Activated CD8-positive, alpha-beta memory T cell treated with anti-CD3 and anti-CD28 coated beads, Interleukin-2, amount 10 ng/mL, durations not matched to agents 7 days and 5 days (primary cell): ENCODE measurements at places on chromosomes 16 and 17.
A peak's percentile ranks its signal among the peaks of the same experiment; 100 is the strongest.

- no peak for DNase-seq
Observed at GRCh38 chr16:53609536-53609935, 94.1 kb downstream of the RPGRIP1L start.

- DNase-seq: no peak
Observed at GRCh38 chr17:10063730-10064241, 134.6 kb downstream of the GAS7 start.

DNA sequence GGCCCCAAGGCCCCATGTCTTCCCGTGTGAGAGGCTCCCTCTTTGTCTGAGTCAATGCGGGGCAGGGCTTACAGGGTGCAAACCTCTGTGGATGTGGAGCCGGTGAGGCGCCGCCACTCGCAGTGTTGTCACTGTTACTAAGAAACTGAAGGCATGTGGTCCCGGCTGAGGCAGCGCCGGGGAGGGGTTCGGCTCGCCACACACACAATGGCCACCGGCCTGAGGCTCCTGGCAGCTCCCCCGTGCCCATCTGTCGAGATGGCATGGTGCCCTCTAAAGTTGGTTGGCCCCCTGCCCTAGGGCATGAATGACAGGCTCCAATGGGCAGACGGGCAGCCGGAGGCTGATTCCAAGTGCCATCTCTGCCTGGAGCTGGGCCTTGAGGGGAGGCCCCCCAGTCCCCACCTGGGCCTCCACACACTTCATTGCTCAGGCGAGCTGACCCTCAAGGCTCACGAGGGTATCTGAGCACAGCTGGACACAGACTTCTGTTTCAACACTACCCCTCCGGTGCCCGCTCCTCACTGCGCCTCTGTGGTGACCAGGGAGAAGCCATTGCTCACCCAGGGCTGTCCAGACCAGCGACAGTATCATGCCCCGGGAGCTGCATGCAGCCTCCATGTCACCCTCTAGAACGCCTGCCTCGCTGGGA, 137.2 kb downstream of the C16orf78 start:
- DNase-seq: no peak

GRCh38 chr17:72296456-72296855, 175.6 kb downstream of the SOX9 start:
- no peak for DNase-seq

GRCh38 chr16:1980030-1980769, 1.1 kb downstream of the NOXO1 start:
- no peak for DNase-seq

DNA sequence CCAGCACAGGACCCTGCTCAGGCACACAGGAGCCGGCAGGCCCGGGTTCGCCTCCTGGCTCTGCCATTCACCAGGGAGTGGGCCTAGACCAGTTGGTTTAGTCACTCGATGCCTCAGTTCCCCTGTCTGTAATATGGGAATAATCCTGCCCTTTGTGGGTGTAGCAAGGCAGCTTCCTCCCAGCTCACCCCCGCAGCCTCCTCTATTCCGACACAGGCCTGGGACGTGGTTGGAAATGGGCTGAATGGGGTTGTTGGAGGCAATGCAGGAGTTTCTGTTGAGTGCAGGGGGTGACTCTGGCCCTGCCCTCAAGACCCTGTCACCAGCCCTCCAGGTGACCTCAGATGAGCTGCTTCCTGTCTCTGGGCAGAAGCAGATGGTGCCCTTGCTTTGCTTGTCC, 19.8 kb downstream of the SLC5A10 start:
- no peak for DNase-seq

DNA sequence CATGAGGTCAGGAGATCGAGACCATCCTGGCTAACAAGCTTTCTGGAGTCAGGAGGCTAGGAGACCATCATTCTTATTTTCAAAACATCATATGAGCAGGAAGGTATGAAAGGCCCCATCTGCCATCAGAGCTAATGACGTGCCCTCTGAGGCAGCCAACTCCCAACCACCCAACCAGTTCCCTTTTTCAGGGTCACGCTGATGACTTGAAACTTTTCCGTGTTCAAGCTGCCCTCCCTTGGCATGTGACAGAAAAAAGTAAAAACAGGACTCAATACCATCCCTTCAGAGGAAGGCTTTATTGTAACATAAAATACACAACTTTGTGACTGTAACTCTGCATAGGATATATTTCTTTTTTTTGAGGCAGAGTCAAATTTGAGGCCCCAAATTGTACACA, 4.6 kb upstream of the GHDC start:
- no peak for DNase-seq

DNA sequence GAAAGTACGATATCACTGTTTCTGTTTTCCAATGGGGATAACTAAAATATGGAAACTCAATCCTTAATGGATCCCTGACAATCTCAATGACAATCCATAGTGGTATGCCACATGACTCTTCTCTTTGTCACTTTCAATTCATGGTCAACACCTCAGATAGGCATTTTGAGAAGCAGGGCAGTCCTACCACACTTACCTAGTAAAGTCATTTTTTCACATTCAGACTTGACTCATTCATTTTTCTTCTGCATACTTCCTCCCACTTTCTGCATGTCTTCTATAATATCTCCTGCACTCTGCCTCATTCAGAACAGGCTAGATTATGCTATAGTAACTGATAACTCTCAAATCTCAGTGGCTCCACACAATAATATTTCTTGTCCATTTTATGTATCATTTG, 117.5 kb downstream of the FTO start:
- no peak for DNase-seq

GRCh38 chr17:2210726-2211125, 92.9 kb downstream of the SMG6 start:
- DNase-seq: no peak

- no peak for DNase-seq
Observed at GRCh38 chr17:79995696-79996095, 40.0 kb downstream of the TBC1D16 start.

DNA sequence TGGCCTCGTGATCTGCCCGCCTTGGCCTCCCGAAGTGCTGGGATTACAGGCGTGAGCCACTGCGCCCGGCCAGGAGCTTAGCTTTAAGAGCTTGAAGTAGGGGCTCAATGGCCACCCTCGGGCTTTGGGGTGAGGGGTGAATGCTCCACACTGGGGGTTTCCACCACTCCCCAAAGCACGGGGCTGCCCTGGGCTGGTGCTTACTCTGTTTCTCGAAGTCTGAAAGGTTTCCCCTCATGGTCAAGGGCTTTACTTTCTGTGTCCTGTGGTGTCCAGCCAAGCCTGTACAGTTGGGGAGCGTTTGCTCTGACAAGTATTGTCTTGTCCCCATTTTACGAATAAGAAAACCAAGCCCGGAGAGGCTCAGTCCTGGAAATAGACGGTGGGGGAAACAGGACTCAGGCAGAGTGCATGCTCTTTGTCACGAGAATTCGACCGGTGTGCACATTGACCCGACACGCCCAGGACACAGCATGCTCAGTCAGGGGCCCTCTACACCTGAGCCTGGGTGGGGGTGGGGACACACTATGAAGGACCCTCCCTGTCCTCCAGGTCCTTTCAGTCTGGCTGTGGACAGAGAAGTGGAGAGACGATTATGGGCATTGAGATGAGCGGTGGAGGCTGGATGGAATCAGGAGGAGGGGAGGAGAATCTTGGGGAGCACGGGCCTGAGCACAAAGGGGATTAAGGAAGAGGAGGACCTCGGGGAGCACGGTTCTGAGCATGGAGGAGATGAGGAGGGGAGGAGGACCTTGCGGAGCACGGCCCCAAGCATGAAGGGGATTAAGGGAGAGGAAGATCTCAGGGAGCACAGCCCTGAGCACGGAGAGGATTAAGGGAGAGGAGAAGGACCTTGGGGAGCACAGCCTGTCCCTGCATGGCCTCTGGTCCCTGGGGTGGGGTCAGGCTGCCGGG, 7.5 kb downstream of the CD7 start:
- DNase-seq: no peak

DNA sequence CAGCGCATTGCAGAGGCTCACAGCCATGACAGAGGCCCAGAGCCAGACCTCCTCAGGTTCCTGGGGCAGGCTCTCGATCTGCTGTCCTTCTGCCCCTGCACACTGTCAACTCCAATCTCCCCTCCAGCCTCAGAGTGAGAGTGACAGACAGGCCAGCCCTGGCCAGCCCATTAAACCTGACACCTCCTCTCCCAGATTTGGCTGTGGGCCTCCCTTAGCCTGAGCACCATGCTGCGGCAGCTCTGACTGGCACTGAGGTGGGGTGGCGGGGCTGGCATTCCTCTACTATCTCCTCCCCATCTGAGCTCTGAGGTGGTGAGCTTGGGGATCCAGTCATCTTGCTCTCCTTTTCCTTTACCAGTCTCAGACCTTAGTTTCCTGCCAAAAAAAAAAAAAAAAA, 15.5 kb upstream of the C1QL1 start:
- DNase-seq: no peak

DNA sequence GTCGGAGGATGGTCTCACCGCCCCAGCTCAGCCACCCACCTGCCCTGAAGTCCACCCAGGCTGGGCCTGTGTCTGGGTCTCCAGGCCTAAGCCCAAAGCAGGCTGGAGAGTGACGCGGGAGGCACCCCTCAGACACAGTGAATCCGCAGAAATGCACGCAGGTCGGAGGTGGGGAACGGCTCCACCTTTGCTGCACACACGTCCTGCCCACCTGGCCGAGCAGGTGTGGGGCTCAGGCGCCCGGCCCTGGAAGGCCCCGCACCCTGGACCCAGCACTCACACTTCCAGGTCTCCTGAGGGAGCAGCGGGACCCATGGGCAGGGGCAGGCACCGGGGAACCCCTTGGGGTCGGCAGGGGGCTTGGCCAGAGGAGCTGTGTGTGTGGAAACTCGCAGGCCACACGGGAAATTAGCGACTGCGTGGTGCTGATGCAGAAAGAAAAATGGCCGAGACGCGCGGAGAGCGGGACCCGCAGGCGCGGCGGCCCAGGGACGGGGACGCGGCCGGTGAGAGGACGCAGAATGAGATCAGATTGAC, 10.7 kb downstream of the CYBC1 start:
- DNase-seq: no peak

DNA sequence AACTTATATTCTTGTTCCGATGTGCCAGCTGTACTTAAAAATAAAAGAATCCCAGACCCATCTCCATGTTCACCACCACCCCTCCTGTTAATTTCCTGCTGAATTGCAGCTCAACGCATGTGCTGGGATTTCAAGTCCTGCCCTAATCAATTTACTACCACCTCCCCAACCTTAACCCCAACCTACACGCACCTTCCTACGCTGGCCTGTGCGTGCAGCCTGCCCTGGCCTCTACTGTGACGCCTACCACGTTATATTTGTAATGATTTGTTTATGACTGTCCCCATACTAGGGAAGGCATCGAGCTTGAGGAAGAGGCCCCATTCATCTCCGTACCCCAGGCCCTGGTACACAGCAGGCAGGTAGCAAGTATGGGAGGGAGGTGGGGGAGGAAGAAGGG, 251.1 kb downstream of the MRTFB start:
- no peak for DNase-seq

GRCh38 chr16:28984091-28984490, 761 bp upstream of the LAT start:
- DNase-seq: no peak

GRCh38 chr16:84503751-84504395, 586 bp downstream of the MEAK7 start:
- no peak for DNase-seq

- no peak for DNase-seq
Observed at GRCh38 chr17:16977932-16978331, 6.0 kb upstream of the TNFRSF13B start.

DNA sequence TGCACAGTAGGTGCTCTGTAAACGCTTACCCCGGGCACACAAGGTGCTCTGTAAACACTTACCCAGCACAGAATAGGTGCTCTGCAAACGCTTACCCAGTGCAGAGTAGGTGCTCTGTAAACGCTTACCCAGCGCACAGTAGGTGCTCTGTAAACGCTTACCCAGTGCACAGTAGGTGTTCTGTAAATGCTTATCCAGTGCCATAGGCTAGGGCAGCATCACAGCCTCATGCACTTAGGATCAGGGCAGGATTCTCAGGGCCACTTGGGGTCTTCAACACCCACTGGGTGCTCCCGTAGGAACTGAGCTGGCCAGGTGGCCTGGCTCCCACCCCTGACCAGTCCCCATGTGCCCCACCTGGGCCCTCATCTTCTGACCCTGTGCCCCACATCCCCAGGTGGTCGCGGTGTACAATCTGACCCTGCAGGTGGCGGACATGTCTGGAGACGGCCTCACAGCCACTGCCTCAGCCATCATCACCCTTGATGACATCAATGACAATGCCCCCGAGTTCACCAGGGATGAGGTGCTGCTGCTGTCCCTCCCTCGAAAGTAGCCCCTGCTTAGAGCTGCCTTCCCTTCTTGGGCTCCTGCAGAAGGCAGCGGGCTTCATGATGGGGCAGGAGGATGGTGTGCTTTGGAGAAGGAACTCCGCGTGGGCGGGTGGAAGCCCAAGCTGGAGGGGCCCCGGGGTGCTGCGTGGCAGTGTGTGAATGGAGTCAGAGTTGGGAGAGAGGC, 13.1 kb downstream of the SLC22A31 start:
- DNase-seq: peak; percentile 64

DNA sequence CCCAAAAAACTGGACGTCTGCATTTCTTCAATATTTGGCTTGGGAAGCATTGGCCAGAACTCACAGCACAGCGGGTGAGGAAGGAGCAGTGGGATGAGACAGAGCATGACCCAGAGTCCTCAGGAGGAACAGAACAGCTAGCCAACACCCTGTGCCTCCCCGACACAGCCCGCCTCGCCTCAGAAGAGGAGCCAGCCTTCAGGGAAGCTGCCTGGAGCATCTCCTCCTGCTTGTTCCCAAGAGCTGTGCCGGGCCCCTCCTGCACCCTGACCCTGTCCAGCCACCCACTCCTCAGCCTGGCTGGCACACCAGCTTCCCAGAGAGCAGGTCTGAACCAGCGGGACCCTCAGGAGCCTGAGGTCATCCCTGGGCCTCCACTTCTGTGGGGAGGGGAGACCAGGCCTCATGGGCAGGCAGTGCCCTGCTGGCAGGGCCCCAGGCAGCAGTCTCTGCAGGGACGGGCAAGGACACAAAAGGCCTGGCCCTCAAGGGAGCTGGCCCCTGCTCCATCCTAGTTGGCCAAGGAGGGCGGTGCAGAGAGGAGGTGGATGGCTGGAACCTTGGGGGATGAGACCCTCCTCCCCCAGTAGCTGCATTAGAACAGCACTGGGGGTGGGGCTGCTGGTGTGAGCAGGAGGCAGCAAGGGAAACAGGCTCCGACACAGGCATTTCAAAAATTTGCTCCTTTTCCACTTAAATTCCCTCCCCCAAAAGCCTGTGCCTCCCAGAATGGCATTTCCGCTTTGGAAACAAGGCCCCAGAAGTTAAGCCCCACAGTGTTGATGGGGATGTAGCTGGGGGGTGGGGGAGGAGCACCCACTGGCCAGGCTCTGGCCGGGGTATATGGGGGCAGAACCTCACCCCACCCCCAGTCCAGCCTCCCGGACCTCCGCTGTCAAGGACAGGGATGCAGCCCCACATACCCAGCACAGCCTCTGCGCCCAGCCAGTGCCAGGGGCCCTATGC, 1.8 kb upstream of the BCAR1 start:
- DNase-seq: no peak

- no peak for DNase-seq
Observed at GRCh38 chr16:49542391-49542891, 168.8 kb downstream of the C16orf78 start.
